Skeletal muscle cell (primary cell): ENCODE measurements at places on chromosomes 1 and 21.
A peak's percentile ranks its signal among the peaks of the same experiment; 100 is the strongest.

DNA sequence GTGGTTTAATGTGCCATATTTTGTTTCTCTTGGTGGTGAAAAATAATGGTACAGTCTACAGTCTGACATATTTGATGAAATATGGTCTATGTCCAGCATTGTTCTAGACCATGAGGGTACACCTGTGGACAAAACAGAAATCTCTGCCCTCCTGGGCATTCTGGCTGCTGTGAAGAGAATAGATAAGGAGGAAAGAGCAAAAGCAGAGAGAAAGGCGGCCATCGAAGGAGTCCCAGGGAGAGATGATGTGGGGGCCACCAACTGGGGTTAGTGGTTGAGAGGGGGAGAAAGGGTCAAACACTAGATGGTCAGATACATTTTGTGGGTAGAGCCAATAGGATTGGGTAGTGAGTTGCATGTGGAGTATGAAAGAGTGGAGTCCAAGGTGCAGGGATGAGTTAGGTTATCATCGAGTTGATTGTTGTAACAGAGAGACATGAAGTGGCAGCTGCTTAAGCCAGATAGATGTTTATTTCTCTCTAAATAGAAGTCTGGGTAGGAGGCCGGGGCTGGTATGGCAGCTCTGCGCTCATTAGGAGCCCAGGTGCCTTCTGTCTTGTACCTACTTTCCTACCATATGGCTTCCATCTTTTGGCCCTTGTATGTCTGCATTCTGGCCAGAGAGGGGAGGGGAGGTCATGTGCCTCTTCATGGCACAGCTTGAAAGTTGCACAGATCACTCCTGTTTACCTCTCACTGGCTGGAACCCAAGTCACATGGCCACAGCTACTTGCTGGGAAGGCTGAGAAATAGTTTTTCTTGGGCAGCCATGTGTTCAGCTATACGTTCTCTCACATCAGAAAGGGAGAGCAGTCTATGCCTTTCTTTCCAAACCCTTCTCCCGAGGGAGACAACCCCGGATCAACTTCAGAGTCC is 13.0 kb downstream of the UBE4B start:
- DNase-seq, result no peak

DNA sequence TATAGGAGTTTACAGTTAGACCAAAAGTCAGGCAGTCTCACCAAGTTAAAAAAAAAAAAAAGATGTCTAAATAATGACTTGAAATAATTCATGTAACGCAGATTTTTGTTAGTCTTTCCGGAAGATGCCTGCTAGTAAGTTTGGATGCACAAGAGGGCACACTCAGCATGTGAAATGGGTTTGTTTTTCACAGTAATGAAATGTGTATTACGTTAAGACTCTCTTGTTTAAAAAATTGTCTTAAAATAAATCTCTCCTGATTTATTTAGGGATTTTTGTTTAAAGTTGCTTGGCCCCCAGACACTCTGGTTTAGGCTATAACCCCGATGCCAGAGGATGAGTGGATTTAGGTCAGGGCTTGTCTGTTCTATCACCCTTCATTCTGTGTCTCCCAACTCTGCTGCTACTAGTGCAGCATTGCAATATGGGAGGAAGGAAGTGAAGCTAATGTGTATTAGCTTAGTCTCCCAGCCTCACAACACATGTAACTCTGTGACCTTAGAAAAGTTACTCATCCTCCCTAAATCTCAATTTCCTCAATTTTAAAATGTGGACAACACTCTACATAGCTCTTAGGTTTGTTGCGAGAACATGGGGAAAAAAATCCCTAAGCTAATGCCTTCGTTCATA is 25.7 kb downstream of the CTH start:
- no peak for DNase-seq

- DNase-seq, result peak; percentile 89
These were observed 153.3 kb downstream of the TOMM20 start for GRCh38 chr1:234975122-234975940.

DNA sequence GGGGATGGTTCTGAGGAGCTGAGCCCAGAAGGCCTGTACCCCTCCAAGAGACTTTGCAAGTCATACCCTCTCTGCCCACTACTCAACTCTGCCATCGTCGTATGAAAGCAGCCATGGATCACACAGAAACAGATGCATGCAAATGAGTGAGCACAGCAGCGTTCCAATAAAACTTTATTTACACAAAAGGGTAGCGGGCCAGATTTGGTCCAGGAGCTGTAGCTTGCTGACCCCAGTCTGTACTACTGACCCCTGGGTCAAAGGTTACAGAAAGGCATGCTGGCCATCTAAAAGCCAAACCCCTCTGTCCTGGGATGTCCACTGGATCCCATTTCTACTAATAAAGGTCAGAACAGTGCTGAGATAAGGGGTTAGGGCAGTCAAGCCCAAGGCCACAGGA is 8.8 kb upstream of the AGTRAP start:
- no peak for DNase-seq

GRCh38 chr1:18539171-18539570 is 58.4 kb downstream of the KLHDC7A start:
- no peak for DNase-seq

GRCh38 chr1:6625584-6626149 is 999 bp downstream of the THAP3 start:
- DNase-seq, result no peak

DNA sequence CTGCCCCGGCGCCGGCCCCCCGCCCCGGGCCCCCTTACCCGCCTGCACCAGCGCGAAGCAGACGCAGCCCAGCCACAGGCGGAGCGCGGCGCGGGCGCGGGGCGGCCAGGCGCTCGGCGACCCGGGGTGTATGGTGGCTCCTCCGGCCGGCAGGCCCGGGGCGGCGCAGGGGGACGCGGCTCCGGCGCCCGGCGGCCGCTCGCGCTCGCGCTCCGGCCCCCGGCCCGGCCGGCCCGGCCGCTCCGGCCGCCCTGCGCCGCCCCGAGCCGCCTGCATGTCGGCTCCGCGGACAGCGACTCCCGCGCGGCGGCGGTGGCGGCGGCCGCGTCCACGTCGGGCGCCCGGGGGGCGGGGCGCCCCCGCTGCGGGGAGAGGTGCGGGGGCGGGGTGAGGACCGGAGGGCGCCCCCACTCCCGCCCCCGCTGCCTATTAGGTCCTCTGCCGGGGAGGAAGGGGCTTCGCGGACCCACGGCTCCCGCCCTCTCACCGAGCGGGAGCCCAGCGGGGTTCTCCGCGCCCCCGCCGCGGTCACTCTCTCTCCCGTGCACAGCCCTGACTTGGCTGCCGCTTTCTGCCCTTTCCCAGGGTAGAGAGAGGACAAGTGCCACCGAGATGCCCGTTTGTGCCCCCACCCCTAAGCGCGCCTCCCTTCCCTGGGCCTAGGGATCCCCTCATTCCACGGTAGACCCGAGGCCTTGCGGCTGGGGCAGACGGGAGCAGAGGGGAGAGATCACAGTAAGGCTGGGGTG is at the start of gene FNDC5:
TSS of gene FNDC5 (minus strand) at position 298 of the 749 bp plus-strand sequence.
- DNase-seq, result no peak

DNA sequence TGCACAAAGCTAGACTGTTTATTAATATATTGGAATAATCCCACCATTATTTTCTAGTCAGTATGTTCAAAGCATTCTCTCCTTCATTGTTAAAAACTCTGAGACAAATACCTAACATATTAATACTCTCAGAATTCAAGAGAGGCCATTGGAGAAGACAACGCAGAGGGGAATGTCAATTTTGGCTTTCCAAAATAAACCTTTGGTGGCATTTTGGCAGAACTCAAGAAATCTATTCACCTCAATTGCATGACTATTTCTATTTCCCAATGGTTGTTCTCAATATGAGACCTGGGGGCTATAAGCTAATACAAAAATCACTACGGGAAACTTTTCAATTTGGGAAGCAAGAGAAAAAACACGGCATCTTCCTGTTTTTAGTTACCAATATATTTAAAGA is 58.5 kb downstream of the RUSC1 start:
- DNase-seq, result peak; percentile 3

GRCh38 chr1:43340559-43340958 is 2.9 kb downstream of the MPL start:
- DNase-seq, result no peak

DNA sequence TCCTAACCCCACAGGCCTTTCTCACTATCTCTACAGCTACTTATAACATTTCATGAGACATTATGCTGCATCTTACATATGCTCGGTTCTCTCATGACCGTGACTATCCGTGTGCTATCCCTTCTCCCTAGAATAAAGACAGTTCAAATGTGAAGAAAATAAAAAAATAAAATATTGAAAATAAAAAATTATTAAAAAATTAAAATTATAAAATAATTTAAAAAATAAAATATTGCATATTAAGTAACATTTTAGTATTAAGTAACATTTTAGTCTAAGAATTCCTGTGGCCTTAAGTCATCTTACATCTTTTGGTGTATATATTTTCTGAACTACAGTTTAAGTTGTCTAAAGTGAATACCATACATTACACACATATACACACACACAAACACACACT is 415.5 kb downstream of the DPYD start:
- no peak for DNase-seq

- DNase-seq, result peak; percentile 74
These were observed 834.1 kb upstream of the PRMT6 start for GRCh38 chr1:106222403-106222802.

DNA sequence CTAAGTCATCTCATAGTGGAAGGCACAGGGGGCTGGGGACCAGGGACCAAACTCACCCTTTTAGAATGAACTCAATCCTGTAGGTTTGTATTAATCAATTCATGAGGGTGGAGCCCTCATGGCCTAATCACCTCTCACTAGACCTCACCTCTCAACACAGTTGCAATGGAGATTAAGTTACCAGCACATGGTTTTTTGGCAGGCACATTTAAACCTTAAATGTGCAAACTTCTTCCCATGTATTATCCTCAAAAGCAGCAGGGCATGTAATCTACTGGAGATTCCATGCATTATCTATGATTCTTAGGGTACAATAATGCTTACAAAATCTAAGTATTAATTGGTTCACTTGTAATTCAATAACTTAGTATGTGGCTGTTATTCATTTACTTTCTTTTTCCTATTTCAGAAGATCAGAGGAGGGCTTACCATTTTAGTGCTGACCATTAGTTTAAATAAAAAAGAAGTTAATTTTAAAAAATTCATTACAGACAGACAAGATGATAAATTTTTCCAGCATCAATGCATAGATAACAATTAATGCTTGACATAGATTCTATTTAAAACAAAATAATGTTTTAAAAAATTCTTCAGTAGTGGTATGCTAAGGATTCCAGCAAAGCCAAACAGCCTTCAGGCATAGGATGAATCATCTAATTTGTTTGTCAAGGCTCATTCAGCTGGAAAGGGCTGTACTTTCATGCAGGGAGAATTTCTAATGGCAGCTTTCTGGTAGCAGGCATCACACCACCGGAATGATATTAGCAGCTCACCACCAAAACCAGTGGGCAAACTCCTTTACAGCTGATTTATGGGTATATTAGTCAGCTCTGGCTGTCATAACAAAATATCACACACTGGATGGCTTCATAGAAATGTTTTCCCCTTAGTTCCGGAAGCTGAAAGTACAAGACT is 124.6 kb upstream of the ZNF648 start:
- DNase-seq, result no peak

DNA sequence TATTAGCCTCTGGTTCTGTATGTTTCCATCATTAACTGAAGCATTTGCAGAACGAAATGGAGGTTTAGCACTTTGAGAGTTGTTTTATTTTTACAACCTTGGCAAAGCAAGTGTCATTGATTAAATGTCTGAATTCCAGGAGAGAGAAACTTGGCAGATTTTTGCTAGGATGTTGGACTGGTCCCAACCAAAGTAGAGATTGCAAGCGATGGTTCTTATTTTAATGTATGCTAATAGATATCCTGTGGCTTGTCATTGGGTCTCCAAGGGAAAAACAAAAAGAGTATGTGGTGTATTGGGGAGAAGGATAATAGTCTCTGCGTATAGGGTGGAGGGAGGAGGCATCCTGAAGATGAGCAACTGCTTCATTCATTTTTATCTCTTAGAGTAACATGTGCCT is 457.2 kb upstream of the RUNX1 start:
- no peak for DNase-seq

DNA sequence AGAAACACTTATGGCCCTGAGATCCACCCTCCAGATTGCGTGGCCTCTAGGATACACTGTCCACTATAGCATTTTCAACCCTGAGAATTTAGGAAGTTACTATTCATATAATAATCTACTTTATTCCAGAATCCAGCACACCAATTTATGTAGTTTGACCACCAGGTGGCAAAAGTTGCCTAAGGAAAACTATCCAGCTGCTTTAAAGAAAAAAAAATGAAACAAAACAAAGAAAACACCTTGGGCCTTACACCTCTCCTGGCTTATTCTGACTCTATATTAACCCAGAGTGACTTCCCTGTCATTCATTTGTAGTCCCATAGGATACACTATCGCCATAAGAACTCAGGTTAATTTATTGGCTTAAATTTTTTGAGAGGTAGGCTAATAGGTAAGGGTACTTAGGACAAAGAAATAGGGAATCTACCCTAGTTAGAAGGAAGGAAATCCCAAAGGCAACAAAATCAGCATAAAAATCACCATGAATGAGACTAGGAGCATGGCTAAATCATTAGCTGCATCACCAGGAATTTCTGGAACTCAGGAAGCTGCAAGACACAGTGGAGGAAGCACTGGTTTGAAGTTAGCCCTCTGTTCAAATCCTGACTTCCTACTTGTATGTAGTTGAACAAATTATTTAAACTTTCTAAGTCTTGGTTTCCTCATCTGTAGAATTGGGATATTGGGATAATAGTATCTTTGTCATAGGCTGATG is 107.5 kb downstream of the SPAG17 start:
- DNase-seq, result no peak

GRCh38 chr1:21818656-21819055 is 6.6 kb downstream of the LDLRAD2 start:
- DNase-seq, result no peak

GRCh38 chr21:17045214-17045853 is 467.5 kb upstream of the CXADR start:
- no peak for DNase-seq

GRCh38 chr1:44460107-44460882 is 55.2 kb downstream of the RNF220 start:
- no peak for DNase-seq

- DNase-seq, result no peak
These were observed 71.2 kb downstream of the DAP3 start for GRCh38 chr1:155759966-155760630.
